Activated CD4-positive, CD25-positive, alpha-beta regulatory T cell treated with anti-CD3 and anti-CD28 coated beads, Interleukin-2, amount 50 U/mL, for 24 hours (primary cell): ENCODE measurements at places on chromosomes 5 and 9.

DNA sequence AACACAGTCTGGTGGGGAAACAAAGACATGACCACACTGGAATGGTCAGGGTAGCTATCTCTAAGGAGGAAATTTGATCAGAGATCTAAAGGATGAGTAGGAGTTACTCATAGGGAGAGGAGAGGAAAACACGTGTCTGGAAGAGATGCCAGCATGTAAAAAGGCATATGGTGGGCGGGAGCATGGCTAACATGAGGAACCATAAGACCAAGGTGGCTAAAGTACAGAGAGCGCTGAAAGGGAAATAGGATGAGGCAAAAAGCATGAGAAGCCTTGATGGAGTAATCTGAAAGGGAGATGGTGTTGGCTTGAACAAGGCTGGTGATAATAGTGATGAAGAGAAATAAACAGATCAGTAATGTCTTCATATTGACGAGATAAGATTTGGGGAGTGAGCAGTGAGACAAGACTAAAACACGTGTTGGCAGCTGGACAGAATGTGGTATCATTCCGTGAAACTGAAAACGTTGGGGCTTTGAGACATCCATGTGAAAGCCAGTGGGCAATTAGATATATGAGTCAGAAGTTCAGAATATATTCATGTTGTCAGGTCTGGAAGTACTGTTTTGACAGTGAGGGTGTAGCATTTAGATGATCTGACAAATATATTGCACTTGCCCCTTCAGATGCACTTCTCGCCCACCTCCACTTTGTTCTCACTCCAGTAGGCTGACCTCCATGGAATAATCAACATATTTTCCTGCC, 209.1 kb upstream of the KCNN2 start:
- no peak for ATAC-seq

GRCh38 chr5:142641711-142642110, 44.2 kb downstream of the FGF1 start:
- no peak for ATAC-seq

- ATAC-seq = no peak
Measured at GRCh38 chr9:110029429-110029955, 178.5 kb downstream of the C9orf152 start.

- ATAC-seq = no peak
Measured at GRCh38 chr9:78521680-78522079, 224.8 kb downstream of the PSAT1 start.

- ATAC-seq = no peak
Measured at GRCh38 chr9:109251080-109251775, 69.6 kb downstream of the EPB41L4B start.

GRCh38 chr9:114803479-114804265, 2.2 kb downstream of the TNFSF15 start:
- ATAC-seq = no peak
